ENCODE measurements at places on chromosomes 2 and 18. TPM values are rescaled to one million over a fixed set of nuclear protein-coding genes. Genes with fewer than 3 reads are reported as not detected.

Gene CNTNAP5
- total RNA-seq = not detected

Gene FEV
- not detected for total RNA-seq

GRCh38 chr2:206979922-206980321, 40.6 kb downstream of the CPO start:
- no peak for DNase-seq

DNA sequence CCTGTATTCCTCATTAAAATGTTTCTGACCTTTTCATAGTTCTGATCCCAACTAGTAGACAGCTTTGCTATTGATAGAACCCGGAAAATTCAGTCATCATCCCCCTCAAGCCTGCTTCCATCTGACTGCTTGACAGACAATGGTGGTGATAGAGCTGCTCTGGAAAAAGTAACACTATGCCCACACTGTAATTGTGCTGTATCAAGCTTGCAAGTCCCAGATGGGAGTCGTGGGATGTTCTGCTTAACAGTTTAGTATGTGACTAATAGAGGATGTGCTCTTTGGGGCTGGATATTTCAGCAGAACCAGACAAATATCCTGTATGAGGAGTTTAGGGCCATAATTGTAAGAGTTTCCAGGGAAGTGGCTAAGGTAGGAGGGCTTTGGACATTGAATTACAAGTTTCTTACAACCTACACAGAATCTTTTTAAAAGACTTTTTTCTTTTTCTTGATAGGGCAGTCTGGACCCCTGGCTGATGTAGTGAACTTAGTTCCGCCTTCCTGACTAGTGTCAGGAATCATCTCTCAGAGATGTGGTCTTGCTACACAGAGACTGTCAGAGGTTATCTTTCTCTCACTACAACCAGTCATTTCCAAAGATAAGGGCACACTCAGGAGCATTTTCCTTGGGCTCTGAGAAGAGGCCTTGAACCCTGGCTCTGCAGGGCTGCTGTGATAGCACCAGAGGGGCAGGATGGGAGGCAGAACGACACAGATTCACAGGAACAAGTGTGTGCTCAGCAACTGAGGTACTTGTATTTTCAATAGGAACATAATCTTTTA, 158.0 kb upstream of the RBMS1 start:
- DNase-seq = no peak

GRCh38 chr2:185695711-185696235, 42.8 kb upstream of the FSIP2 start:
- no peak for DNase-seq

- DNase-seq = no peak
These were observed 26.5 kb upstream of the FAM117B start for GRCh38 chr2:202608142-202608852.
